ENCODE measurements at places on chromosomes 7 and 10. TPM values are rescaled to one million over a fixed set of nuclear protein-coding genes. Genes with fewer than 3 reads are reported as not detected.

SUFU gene
- 6.8 TPM for total RNA-seq

HOXA4 gene
- not detected for total RNA-seq

ZNF804B gene
- not detected for total RNA-seq

HGF gene
- total RNA-seq = 0.49 TPM

HOXA7 gene
- total RNA-seq = not detected

PIP4K2A gene
- total RNA-seq = 8.5 TPM

SUV39H2 gene
- total RNA-seq = 13.5 TPM

STEAP1 gene
- 20.3 TPM for total RNA-seq

C7orf57 gene
- total RNA-seq = 0.14 TPM

GPR85 gene
- total RNA-seq = 1.1 TPM

VSTM4 gene
- 0.05 TPM for total RNA-seq

MSMB gene
- total RNA-seq = 0.84 TPM

GIMAP4 gene
- total RNA-seq = not detected

OR2A5 gene
- not detected for total RNA-seq

CABCOCO1 gene
- total RNA-seq = not detected

TES gene
- 109 TPM for total RNA-seq

GSAP gene
- 2.3 TPM for total RNA-seq

EGR2 gene
- 0.28 TPM for total RNA-seq
